Thoracic aorta (tissue), 2 donors: ENCODE measurements at places on chromosomes 1 and 21. TPM values are rescaled to one million over a fixed set of nuclear protein-coding genes. Genes with fewer than 3 reads are reported as not detected.

Gene GRHL3
- 1.3 TPM for total RNA-seq

Gene SLAMF7
- total RNA-seq: 0.71 TPM

Gene RPE65
- total RNA-seq: not detected

Gene CELA2B
- not detected for total RNA-seq

Gene RAB7B
- total RNA-seq: 12.0 TPM

Gene FAM72C
- not detected for total RNA-seq

Gene PTGER3
- total RNA-seq: 61.7 TPM

DNA sequence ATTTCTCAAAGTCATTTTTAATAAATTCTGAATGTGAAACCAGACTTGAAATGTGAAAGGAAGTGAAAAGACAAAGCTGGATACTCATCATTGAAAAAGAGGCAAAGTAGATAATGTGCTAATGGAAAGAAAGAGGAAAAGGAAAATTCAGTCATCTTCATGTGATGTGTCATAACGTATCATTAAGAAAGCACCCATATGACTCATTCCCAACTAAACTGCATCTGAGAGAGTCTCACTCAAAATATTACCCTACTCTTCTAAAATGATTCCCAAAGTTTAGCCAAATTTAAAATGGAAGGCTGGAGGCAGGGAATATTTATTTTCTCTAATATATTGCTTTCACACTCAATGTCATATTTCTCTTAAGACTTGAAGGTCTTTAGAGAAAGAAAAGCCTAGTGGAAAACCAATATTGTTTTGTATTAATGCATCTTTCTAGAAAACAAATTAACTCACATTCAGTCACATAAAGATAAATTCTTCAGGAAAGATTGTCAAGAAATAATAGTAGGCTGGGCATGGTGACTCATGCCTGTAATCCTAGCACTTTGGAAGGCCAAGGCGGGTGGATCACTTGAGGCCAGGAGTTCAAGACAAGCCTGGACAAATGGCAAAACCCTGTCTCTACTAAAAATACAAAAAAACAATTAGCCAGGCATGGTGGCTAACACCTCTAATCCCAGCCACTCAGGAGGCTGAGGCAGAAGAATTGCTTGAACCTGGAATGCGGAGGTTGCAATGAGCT lies 129.9 kb downstream of the SLC30A10 start:
- no peak for DNase-seq
- no peaks in the 10 kb centered on the region for H3K36me3 ChIP-seq
- no peak overlapping the region for H3K4me3 ChIP-seq
- H3K27me3 ChIP-seq: no peaks in the 10 kb centered on the region
- no peak overlapping the region for H3K27ac ChIP-seq

GRCh38 chr1:5623399-5623798 lies 368.8 kb downstream of the NPHP4 start:
- no peak for DNase-seq
- no peak overlapping the region for H3K4me3 ChIP-seq
- H3K27ac ChIP-seq: no peak overlapping the region
- no peaks in the 10 kb centered on the region for H3K4me1 ChIP-seq
- no peaks in the 10 kb centered on the region for H3K27me3 ChIP-seq

- H3K27ac ChIP-seq: no peak overlapping the region
- H3K4me3 ChIP-seq: no peak overlapping the region
- no peak for DNase-seq
Measured at GRCh38 chr1:53281133-53281532, 42.8 kb upstream of the MAGOH start.

- H3K4me1 ChIP-seq: peaks cover 4% of the 10 kb centered on the region
- H3K36me3 ChIP-seq: no peaks in the 10 kb centered on the region
- no peak for DNase-seq
Measured at GRCh38 chr1:92792340-92792782, 7.5 kb upstream of the EVI5 start.

GRCh38 chr1:169550294-169550693 lies 36.0 kb downstream of the F5 start:
- H3K4me1 ChIP-seq: no peaks in the 10 kb centered on the region
- DNase-seq: no peak
- no peak overlapping the region for H3K27ac ChIP-seq
- H3K36me3 ChIP-seq: no peaks in the 10 kb centered on the region
- no peak overlapping the region for H3K4me3 ChIP-seq

- peaks cover 3% of the 10 kb centered on the region for H3K4me1 ChIP-seq
- no peaks in the 10 kb centered on the region for H3K36me3 ChIP-seq
- H3K27ac ChIP-seq: no peak overlapping the region
- H3K27me3 ChIP-seq: no peaks in the 10 kb centered on the region
- no peak for DNase-seq
Measured at GRCh38 chr1:176049582-176049981, 157.5 kb downstream of the COP1 start.

- H3K4me3 ChIP-seq: peak overlapping the region; percentile 30
- H3K4me1 ChIP-seq: peaks cover 17% of the 10 kb centered on the region
- peaks cover 29% of the 10 kb centered on the region for H3K27me3 ChIP-seq
- no peak for DNase-seq
- no peaks in the 10 kb centered on the region for H3K36me3 ChIP-seq
- no peak overlapping the region for H3K27ac ChIP-seq
Measured at GRCh38 chr1:50416150-50416527, 7.1 kb downstream of the DMRTA2 start.

- no peaks in the 10 kb centered on the region for H3K36me3 ChIP-seq
- H3K27me3 ChIP-seq: no peaks in the 10 kb centered on the region
Measured at GRCh38 chr1:37100310-37100709, 66.0 kb upstream of the GRIK3 start.

- no peaks in the 10 kb centered on the region for H3K27me3 ChIP-seq
- H3K36me3 ChIP-seq: no peaks in the 10 kb centered on the region
- no peak overlapping the region for H3K27ac ChIP-seq
- H3K4me1 ChIP-seq: no peaks in the 10 kb centered on the region
- H3K4me3 ChIP-seq: no peak overlapping the region
Measured at GRCh38 chr1:39776400-39776713, 5.2 kb upstream of the OXCT2 start.
